ENCODE measurements at places on chromosomes 13 and 19.
A peak's percentile ranks its signal among the peaks of the same experiment; 100 is the strongest.

GRCh38 chr19:34707661-34708060 is 26.4 kb upstream of the ZNF181 start:
- no peak for DNase-seq

GRCh38 chr13:84405286-84405685 is 523.0 kb upstream of the SLITRK1 start:
- peak; percentile 63 for DNase-seq

DNA sequence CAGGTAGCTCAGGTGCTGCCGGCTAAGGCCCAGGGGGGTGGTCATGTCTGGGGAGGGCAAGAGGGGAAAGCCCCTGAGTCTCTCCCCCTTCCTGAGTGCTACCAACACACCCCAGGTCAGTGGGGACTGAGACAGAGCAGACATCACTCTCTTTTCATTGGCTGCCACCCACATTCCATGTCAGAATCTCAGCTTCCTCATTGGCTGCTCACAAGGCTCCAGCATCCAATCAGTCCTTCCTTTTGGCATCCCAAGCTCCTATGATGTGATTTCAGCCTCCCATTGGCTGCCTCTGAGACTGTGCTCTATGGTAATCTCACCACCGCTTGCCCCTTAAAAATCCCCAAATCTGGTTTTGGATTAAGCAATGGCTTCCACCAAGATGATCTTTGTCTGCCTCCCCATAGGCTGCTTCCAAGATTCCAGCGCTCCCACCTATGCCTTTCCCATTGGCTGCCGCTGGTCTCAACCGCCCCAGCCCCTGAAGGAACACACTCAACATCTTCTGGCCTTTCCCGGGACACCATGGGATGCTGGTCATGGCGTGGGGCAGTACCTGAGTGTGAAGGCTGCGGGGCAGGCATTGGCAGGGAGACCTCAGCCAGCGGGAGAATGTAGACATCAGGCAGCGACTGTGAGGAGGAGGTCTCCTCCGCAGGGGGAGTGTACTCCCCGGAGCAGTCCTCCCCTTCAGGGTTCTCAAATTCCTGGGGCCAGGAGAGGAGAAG is 2.0 kb downstream of the LMTK3 start:
- DNase-seq: no peak

DNA sequence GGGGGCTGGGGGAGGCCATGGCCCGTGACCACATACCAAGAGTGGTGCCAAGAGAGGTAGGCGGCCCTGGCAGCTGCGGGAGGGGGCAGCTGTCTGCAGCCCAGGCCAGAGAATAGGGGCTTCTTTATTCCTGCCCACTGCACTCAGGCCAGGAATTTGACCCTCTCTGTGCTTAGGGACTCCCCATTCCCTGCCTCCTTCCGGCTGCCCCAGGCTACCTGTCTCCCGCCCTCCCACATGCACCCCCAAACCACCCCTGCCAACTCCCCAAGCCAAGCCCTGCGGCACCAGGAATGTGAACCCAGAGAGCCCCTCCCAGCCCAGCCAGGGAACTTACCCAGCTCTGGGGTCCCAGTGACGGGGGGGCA is 687 bp downstream of the PLEKHA4 start:
- no peak for DNase-seq

- no peak for DNase-seq
Observed at GRCh38 chr19:34189917-34190425, 17.7 kb downstream of the LSM14A start.

DNA sequence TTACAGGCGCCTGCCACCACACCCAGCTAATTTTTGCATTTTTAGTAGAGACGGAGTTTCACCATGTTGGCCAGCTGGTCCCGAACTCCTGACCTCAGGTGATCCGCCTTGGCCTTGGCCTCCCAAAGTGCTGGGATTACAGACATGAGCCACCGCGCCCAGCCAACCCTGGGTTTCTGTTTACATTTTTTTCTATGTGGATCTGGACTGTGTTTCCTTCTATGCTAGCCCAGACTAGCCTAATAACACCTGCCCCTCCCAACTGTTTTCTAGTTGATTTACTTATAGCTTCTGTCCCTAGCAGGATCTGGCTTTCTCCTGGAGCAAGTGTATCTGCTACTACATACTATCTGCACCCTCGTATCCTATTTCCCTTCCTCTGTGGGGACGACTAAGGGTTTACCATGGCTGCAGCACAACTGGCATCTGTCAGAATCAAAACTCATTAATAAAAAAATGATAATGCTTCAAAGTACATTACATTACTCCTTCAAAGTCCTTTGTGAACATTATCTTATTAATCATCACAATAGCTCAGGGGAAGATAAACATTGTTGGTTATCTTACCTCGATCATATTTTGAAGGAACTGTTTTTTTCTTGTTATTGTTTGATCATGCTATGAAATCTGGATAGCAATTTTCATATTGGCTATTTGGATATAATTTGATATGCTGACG is 228.3 kb downstream of the KLF5 start:
- no peak for DNase-seq

All from HT1080 (cell line).